T1000 (cell line): ENCODE measurements at places on chromosomes 2 and 18.

DNA sequence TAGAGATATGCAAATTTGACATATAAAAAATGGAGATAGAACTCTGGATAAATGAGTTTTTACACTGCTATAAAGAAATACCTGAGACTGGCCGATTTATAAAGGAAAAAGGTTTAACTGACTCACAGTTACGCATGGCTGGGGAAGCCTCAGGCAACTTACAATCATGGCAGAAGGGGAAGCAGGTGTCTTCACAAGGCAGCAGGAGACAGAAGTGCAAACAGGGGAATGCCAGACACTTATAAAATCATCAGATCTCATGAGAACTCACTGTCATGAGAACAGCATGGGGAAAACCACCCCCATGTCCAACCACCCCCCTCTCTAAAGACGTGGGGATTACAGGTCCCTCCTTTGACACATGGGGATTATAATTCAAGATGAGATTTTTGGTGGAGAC lies 1540.2 kb upstream of the SLC39A10 start:
- no peak for DNase-seq

GRCh38 chr2:101815739-101816391 lies 118.4 kb downstream of the MAP4K4 start:
- DNase-seq: no peak

GRCh38 chr2:64637000-64637635 lies 16.6 kb downstream of the SERTAD2 start:
- no peak for DNase-seq

DNA sequence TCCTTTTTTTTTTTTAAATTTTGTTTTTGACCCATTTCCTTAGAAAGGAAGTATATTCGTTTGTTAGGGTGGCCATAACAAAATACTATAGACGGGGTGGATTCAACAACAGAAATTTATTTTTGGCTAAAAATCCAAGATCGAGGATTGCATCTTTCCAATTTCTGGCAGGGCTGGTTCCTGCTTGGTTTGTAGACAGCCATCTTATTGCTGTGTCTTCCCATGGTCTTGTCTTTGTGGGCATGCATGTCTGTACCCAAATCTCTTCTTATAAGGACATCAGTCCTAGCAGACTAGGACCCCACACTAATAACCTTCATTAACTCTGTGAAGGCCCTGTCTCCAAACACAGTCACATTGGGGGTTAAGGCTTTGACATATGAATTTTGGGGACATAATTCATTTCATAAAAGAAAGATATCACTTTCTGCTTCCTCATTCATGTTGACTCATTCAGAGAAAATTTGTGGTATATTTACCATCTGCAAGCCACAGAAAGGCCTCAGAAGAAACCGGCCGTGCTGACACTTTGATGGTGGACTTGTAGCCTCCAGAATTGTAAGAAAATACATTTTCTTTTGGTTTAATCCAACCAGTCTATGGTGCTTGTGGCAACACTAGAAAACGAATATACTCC lies 262.1 kb downstream of the LPIN1 start:
- no peak for DNase-seq

GRCh38 chr2:43553341-43553855 lies 42.4 kb downstream of the THADA start:
- no peak for DNase-seq

DNA sequence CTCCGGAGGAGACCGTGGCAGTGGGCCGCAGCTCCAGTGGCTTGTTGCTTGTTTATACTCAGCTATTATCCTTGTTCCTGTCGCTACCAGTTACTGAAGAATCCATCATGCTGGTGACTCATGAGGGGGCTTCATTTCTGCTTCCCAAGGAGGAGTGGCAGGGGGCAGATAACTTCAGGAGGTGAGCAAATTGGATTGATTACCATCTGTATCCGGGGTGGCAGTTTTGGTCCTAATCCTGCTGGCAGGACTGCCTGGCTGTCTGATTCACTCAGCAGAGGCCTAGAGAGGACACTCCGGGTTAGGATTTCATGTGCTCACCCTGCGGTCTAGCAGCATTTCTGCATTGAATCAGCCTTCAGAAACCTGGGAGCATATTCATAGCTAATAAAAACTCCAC lies 230.0 kb downstream of the ACTR3 start:
- DNase-seq: no peak

DNA sequence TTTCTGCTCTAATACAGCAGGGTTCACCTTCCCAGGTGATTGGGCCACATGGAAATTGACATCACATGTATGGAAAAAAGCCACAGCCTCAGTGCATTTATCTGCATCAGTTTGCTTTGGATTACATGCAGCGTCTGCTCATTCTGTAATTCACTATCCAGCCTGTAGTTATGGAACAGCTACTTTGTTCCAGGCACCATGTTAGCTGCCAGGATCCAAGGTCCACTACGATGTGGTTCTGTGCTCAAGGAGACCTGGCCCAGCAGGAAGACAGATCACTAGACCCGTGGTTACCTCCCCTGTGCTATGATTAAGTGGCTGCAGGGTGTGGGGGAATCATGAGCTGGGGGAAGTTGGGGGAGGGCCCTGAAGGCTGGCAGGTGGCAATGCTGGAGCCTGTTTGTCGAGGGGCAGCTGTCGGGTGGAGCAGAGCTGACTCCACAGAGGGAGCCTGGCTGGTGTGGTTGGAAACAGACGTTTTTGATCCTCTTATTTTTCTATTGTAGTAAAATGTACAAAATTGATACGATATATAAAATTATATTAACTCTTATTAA lies 58.6 kb downstream of the TSHZ1 start:
- no peak for DNase-seq

DNA sequence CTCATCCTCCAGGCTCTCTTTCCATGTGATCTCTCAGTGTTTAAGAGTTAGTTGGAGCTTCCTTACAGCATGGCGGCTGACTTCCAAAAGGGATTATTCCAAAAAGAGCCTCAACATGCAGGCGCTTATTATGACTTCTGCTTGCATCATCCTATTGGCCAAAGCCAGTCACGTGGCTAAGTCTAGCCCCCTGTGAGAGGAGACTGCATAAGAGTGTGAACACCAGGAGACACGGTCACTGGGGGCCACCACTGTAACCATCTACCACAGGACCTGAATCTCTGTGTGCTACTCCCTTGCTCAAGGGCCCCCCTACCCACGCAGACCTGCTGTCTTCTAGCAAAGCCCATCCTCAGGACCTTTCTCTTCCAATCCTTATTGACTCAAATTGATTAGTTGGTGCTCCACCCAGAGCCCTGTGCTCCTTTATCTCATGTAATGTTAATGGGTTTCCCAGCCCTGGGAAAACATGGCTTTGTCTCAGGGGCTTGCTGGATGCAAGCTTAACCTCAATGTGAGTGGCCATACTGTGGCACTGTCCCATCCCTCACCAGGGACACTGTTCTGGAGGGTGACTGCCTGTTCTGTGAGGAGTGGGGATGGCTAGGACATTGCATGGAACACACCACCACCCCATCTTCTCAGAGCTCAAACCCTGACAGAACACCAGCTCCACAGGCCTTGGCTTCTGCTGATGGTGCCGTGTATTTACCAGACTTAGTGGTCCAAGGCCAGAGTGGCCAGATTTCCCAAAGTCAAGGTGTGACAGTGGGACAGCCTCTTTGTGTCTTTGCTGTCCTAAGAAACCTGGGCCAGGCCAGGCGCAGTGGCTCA lies 4.2 kb downstream of the IL1RN start:
- no peak for DNase-seq

- no peak for DNase-seq
These were observed 73.2 kb upstream of the NCKAP5 start for GRCh38 chr2:133641497-133641896.

GRCh38 chr2:20677301-20678085 lies 10.5 kb downstream of the GDF7 start:
- DNase-seq: no peak

- DNase-seq: no peak
These were observed 247.4 kb upstream of the CYP26B1 start for GRCh38 chr2:72395096-72395495.

DNA sequence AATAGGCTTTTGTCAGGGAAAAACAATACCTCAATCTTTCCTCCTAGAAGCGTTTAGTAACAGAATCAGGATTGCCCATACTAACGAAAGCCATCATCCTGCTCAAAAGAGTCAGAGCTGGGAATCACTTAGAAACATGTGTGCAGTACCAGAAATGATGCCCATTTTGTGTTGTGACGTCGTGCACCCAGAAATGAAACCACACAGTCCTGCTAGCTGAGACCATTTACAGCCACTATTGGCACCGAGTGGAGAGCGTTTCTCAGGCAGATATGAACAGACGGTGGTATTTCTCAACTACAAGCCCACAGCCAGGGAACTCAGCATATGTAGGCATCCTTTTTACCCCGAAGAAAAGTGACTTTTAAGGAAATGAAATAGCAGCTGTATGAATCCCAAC lies 284.3 kb upstream of the LRATD1 start:
- no peak for DNase-seq

- DNase-seq: no peak
These were observed 38.5 kb upstream of the ATP8B1 start for GRCh38 chr18:57841568-57841967.

GRCh38 chr18:13453714-13454113 lies 235.2 kb downstream of the LDLRAD4 start:
- no peak for DNase-seq

- DNase-seq: no peak
These were observed 660.6 kb downstream of the NYAP2 start for GRCh38 chr2:226059961-226060627.

DNA sequence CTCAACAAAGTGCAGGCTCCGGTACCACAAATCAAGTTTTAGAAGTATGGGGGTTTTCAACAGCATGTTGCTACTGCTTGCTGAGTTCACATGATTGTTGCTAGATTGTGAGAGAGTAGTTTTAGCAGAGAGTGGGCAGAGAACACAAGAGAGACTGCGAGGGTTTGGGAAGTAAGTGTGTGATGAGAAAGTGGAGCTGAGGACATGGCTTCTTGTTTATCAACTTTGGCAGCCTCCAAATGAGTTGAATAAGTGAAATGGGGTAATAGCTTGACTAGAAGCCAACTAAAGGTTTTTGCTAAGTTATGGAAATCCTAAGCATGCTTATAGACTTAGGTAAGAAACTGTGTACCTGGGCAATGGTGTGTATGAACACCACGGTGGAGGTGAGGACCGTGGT lies 135.1 kb downstream of the CHST9 start:
- no peak for DNase-seq

DNA sequence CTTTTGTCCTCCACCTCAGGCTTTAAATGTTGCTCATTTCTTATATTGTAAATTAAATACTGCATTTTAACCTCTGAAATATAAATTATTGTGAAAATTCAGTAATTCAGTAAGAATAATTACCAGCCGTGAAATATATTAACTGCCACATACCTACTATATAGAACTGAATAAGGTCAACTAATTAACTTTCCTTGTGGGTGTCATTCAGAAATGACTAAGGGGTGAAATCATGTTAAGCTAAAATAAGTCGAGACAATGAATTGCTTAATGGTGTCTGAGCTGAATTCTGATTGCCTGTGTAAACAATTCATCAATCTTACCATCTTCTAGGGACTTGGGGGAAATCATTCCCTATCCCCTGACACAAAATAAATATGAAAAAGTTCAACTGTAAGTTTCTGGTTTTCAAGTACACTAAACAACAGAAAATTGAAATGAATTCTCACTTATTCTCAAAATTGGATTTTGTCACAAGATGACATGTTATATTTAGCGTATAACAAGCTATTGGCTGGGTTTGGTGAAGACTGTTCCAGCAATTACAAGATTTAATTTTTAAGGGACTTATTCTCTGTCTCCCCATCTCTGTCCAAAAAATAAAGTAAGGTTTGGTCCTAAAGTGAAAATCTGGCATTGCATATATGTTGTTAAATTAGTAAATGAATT lies 255.1 kb downstream of the METTL4 start:
- no peak for DNase-seq
